ENCODE measurements at places on chromosomes 6 and 20.

DNA sequence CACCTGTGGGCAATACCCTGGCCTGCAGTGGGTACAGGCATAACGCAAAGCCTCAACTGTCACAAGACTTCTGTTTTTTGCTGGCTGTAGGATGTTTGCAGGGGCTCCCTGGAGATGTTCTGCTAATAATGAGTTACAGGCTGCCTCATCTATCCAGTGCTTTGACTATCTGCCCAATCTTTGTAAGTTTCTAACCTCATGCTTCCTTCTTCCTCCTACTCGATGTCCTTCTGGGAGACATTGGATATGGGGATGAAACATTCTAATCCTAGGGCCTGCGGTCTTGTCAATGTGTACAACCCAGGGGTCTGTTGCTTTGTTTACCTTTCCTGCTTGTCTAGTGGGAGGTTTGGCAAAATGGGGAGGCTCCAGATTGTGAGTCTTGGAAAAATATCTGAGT is 136.8 kb upstream of the TCF21 start:
- no peak for DNase-seq

- no peak for DNase-seq
Measured at GRCh38 chr6:121944354-121944753, 455.1 kb upstream of the HSF2 start.

DNA sequence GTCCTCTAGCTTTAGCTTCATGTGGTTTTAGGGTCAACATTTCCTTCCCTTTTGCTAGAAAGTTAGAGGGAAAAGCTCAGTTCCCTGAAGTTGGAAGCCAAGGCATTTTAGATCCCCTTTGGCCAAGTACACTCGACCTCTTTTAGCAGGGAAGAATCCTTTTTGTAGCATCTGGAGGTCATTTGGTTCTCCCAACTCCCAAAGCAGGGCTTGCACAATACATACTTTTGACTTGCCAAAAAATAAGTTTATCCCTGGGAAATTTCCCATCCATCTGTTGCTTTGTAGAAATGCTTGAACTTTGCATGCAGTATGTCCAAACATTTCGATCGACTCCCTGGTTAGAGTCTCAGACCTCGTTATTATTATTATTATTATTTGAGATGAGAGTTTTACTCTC is 4.6 kb upstream of the EDEM2 start:
- DNase-seq = no peak

DNA sequence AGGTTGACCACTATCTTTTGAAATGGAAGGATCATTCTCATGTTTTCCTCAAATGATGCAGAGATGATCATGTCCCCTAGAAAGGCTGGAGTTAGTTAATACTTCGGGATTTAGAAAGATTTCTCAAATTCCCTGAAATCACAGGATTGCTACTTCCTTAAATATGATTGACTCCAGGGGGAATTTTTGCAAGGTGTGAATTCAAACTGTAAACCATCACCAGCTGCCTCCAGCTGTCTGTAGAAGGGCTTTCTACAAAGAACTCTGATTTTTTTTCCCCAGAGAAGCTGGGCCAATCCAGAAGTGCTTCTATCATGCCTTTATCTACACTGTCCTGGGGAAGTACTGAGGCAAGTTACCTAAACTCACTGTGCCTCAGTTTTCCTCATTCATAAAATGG is 114.5 kb downstream of the EDN1 start:
- no peak for DNase-seq

- DNase-seq = no peak
Measured at GRCh38 chr6:80185492-80185891, 79.0 kb downstream of the BCKDHB start.

DNA sequence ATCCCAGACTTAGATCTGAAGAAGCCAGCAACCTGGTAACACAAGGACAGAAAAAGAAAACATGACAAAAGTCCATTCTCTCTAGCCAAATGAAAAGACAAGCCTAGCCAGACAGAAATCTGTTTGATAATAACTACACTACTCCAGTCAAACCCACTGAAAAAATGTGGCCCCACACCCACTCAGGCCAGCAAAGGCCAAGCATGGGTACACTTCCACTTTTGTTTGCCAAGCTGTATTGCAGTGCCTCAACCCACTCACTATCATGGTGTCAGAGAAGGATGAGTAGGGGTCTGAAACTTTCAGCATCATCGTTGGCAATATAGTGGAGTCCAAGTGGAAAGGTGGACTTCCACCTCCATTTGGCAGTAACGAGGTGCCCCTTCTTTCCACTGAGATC is 45.8 kb downstream of the EPM2A start:
- no peak for DNase-seq

GRCh38 chr6:118705544-118706491 is 54.4 kb upstream of the CEP85L start:
- DNase-seq = no peak

GRCh38 chr20:4344670-4345069 is 329.3 kb upstream of the RNF24 start:
- DNase-seq = no peak

DNA sequence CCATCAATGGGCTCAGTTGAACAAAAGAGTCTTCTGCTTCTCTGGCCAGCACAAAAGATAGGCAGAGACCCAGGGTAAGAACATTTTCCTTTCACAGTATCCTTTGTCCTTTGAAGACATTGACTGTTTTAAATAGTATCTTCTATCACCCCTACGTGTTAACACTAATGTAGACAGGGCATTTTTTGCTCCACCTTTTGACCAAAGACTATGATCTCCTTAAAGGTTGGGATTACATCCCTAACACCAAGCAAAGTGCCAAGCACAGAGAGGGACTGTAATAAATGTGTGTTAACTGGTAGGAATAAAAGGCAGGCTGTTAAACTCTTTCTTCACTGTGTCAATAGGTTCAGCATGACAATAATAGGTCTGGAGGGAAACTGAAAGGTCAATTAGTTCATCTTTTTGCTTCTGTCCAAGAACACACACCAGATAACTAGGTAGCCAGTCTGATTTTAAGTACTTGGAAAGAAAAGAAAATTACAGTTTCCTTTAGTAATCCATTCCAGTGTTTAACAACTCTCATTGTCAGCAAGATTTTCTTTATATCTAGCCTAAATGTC is 63.6 kb upstream of the NOX3 start:
- DNase-seq = no peak

DNA sequence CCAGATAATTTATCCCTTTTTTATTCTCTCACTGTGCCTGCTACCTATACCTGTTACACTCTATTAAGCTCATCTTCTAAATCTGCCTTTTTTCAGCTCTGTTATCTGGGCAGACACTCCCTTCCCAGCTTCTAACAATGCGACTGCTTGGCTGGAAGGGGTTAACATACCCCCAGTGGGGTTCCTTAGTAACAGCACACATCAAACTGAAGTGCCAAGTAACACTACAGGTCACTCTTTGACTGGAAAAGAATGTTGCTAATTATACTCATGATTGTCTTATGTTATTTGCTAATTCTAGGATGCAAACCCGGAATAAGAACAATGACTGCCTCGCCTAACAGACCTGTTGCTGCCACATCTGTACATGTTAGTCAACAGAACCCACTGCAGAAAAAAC is 203.5 kb downstream of the EPM2A start:
- DNase-seq = no peak

GRCh38 chr6:88972504-88973423 is 9.3 kb upstream of the RNGTT start:
- no peak for DNase-seq

GRCh38 chr6:38549180-38549579 is 90.5 kb downstream of the BTBD9 start:
- no peak for DNase-seq

DNA sequence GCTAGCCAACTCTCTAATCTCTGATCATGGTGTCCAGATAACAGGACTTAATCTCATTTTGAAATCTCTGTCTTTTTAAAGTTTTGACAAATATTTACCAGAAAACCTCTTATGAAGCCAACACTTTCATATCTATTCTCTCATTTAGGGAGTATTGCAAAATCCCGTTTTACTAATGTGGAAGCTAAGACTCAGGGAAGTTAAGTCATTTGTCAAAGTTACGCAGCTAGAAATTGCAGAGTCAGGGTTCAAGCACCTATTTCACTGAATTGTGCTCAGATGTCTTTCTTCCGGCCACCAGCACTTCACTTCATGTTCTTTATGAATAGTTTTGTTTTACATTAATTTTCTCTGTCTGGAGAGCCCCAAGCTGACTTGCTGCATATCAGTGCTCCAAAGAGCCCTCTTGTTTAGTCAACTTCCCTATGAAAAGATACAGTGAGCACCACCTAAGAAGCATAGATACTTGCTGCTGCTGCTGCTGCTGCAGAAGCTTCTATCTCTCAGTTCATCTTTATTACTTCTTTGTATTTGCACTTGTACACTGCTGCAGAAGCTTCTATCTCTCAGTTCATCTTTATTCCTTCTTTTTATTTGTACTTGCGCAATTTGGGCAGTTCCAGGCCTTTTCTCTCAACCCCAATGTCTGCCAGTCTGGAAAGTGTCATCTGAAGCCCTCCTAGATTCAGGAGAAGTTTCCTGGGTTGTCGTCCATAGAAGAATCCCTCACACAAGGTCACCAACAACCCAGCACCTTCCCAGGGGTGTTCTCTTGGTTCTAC is 329.7 kb downstream of the MAFB start:
- no peak for DNase-seq

All from NCI-H1930 (cell line).